Stimulated activated CD8-positive, alpha-beta memory T cell treated with anti-CD3 and anti-CD28 coated beads, Interleukin-4, amount 100 ng/mL, for 1 hour (primary cell): ENCODE measurements at places on chromosomes 7 and 10.

GRCh38 chr7:34949361-34949760 is 87.9 kb downstream of the DPY19L1 start:
- DNase-seq = no peak

- DNase-seq = no peak
Observed at GRCh38 chr10:99711129-99711719, 20.7 kb downstream of the COX15 start.

GRCh38 chr10:103882285-103883007 is 27.1 kb upstream of the SH3PXD2A start:
- no peak for DNase-seq

- DNase-seq = no peak
Observed at GRCh38 chr7:132051311-132051710, 494.9 kb upstream of the PODXL start.

GRCh38 chr10:47314416-47314970 is 7.8 kb upstream of the GDF2 start:
- DNase-seq = no peak

- DNase-seq = no peak
Observed at GRCh38 chr10:57222603-57223002, 861.5 kb upstream of the ZWINT start.

DNA sequence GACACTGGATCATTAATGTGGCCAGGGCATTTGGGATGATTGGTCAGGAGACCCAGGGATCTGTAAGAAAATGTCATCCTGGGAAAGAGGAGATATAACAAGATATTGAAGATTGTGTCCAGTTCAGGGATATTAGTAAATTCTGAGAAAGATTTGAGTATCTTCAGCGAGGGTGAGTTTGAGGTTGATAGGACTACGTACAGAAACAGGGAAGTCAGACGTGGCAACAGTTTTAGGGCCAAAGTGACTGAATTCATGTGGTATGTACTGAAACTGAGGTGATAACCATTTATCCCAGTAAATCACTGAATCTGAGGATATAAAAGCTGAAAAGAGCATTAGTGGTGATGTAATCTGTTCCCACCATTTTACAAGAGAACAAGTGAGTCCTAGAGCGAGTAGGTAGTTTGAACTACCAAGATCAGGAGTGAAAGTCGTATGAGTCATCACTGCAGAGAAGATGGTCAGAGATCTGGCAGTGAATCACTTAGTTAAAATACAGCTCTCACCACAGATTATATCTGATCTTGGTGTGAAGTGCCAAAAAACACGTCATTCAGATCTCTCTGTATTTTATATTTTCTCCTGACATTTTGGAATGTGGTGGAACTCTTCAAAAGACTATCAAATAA is 220.5 kb downstream of the CDK14 start:
- no peak for DNase-seq
